OCI-LY7 (cell line): ENCODE measurements at places on chromosomes 16 and 17. TPM values are rescaled to one million over a fixed set of nuclear protein-coding genes. Genes with fewer than 3 reads are reported as not detected.

GRCh38 chr17:27810211-27810901 lies 10.0 kb upstream of the NOS2 start:
- DNase-seq: no peak

- DNase-seq: peak; percentile 59
These were observed 239.0 kb downstream of the SNX29 start for GRCh38 chr16:12215277-12216105.

DNA sequence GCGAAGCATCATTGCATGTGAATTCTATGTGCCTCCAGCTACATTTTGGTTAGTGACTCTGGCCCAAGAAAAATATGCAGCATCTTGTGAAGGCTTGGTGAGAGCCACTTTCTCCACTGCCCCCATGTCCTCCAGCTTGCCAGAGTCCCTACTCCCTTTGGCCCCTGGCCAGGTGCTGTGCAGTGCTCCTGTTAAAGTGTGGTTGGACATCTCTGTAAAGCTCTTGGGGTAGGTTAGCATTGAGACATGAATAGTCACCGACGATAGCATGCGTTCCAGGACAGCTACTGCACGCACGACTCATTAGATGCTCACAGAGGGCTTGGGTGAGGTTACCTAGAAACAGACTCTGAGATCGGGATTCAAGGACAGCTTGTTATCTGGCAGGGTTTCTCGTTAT lies 48.6 kb downstream of the FOXL1 start:
- no peak for DNase-seq

GRCh38 chr16:27907457-27907972 lies 156.0 kb downstream of the GSG1L start:
- DNase-seq: no peak

- DNase-seq: no peak
These were observed 18.1 kb upstream of the MAF start for GRCh38 chr16:79618692-79619050.

- no peak for DNase-seq
These were observed 168.9 kb upstream of the CIBAR2 start for GRCh38 chr16:85281181-85281580.

- DNase-seq: no peak
These were observed 53.1 kb upstream of the ABCC11 start for GRCh38 chr16:48300391-48300856.

- DNase-seq: peak; percentile 76
These were observed 8.6 kb upstream of the ABCC3 start for GRCh38 chr17:50626037-50626574.

GRCh38 chr16:81694494-81695280 lies 84.4 kb upstream of the PLCG2 start:
- no peak for DNase-seq

DNA sequence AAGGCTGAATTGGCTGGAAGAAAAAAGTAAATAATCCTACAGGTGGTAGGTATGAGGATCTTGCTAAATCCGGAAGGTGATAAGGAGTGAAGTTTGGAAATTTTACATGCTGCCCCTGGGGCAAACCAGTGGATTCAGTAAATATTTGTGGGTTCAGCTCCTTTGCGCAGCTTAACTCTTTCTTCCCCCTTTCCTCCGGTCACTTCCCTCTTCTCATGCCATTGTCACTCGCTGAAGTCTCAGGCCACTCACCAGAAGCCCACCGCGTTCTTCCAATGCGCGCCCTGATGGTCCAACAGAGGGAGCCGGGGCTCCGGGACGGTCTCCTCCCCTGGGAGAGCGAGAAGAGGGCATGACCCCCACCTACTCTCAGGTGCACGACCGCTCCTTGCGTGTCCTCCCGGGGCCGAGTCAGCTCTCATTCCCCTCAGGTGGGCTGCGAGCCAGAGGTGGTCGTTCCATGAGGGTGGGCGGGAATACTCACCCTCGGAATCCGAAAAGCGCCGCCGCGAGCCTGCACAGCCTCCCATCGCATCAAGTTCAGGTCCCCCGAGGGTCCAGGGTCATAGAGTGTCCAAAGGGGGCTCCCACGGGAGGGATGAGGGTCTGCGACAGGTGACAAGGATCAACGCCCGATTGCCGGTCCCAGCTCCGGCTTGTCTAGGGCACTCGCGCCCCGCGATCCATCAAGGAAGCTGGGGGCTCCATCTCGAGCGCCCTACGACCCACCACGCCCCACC lies 474 bp downstream of the CLN3 start:
- DNase-seq: peak; percentile 42

Gene CPHXL2
- not detected in 2 replicates for total RNA-seq

Gene KRTAP16-1
- not detected in 2 replicates for total RNA-seq

Gene LRRC37A2
- 20.9 and 21.0 TPM in 2 replicates for total RNA-seq

Gene KRTAP4-9
- total RNA-seq: not detected in 2 replicates

Gene HOXB3
- 13.0 and 14.6 TPM in 2 replicates for total RNA-seq

Gene RAB26
- total RNA-seq: 7.9 and 9.5 TPM in 2 replicates
